ENCODE measurements at places on chromosomes 5 and 9. TPM values are rescaled to one million over a fixed set of nuclear protein-coding genes. Genes with fewer than 3 reads are reported as not detected.

- no peak for DNase-seq
Observed at GRCh38 chr9:97316904-97317303, 9.4 kb downstream of the CCDC180 start.

- DNase-seq: peak; percentile 76
Observed at GRCh38 chr5:131974956-131975726, 29.7 kb upstream of the MEIKIN start.

GRCh38 chr9:89037346-89037745, 46.1 kb downstream of the S1PR3 start:
- no peak for DNase-seq

GRCh38 chr5:151280443-151280842, 23.1 kb downstream of the SLC36A3 start:
- DNase-seq: no peak

DNA sequence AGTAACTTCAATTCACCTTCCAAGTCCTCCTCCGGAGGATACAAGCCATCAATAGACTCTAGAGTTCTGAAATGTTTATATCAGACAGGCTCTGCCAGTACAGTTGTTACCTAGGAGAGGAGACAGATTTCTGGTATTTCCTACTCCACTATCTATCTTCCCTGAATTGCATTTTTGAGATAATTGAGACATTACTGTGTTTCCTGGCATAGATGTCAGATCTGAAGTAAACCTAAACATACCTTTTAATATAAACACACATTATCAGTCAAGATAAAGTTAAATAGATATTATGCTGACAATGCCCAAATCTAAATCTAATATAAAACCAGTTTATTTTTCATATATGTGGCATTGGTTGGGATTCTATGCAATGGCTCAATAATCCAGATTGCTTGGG, 8.2 kb upstream of the TYRP1 start:
- DNase-seq: no peak

- no peak for DNase-seq
Observed at GRCh38 chr5:121525706-121526105, 326.0 kb upstream of the FTMT start.

DNA sequence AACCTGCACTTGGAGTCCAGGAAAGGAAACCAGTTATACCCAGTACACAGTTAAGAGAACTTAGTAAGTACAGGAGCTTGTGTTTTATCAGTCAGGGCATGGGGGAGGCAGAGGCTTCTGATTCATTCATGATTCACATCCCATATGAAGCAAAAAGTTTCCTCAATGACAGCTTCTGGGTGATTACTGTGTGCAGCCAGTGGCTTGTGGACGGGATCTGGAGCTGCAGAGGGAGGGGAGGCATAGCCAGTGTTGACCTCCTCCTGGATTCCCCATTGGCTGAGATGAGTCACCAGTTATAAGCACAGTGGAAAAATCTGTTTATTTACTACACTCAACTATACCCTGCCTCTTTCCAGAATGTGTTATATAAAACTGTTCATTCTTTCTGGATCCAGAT, 17.7 kb downstream of the IL31RA start:
- DNase-seq: peak; percentile 70

DNA sequence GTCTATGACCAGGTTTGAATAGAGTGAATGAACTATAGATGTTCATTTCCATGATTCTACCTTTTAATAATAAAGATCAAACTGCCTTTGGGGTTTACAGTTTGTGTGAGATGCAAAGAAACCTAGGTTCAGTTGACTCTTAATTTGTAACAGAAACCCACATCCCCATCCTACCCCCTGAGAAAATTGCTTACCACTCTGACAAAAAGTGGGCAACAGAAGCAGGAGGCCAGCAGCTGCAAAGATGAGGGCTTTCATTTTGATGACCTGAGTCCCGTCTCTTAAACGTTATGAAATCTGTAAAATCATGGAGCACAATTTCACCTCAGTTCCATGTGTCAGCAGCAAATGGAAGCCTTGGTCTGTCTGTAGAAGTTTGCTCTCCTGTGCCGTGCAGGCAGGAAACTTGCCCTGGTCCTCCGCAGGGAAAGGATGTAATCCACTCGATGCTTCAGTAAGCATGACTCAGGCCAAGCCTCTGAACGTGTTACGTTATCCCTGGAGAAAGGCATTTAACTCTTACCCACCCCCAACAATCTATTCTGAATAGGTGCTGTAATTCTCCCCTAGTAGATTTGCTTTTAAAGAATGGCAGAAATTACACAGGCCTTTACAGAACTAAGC, at the start of gene F2RL2:
F2RL2 (minus strand) TSS at position 431 of the 624 bp plus-strand sequence; CDS start at position 258, 173 bp downstream.
- DNase-seq: no peak

DNA sequence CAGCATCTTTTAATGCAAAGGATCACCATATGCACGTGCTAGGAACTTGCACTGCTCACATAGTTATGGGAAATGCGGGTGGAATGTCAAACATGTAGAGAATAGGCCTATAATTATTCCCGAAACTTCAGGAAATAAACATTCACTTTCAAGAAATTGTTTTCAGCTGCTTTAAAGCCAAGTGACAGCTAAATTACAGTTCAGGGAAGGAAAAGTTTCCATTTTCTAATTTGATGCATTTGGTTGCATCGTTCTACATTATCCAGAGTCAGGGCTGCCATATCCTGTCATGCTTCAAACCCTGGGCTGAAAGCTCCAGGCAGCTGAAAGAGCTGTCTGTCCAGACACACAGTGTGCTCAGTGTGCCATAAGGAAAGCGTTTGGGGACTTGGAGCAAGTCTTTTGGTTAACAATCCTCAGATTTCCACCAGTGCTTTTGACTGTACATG, 518.1 kb downstream of the CSNK1G3 start:
- DNase-seq: no peak

DNA sequence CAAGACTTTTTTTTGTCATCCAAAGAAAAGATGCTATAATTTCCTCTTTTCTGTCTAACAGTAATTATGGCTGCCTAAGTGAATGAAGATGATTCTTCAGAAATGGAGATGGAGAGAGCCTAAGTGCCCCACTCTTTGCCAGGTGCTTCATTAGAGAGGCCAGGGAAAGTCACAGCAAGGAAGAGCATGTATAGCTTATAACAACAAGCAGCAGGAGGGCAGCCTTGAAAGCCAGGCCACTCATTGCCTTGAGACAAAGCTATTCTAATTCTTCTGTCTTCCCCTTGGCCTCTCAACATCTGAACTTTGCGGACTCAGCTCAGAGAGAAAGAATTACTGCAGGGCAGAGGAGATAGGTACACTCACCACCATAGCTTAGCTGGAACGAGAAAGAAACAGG, 112.0 kb upstream of the ZNF366 start:
- DNase-seq: no peak

Gene MYMK
- total RNA-seq: not detected
